ENCODE measurements at places on chromosomes 4 and X. TPM values are rescaled to one million over a fixed set of nuclear protein-coding genes. Genes with fewer than 3 reads are reported as not detected.

GRCh38 chr4:56788081-56788480 lies 33.4 kb downstream of the SPINK2 start:
- H3K27ac ChIP-seq: no peak overlapping the region
- no peaks in the 10 kb centered on the region for H3K36me3 ChIP-seq
- H3K4me3 ChIP-seq: no peak overlapping the region
- H3K27me3 ChIP-seq: no peaks in the 10 kb centered on the region
- H3K4me1 ChIP-seq: peaks cover 3% of the 10 kb centered on the region
- DNase-seq: no peak

DNA sequence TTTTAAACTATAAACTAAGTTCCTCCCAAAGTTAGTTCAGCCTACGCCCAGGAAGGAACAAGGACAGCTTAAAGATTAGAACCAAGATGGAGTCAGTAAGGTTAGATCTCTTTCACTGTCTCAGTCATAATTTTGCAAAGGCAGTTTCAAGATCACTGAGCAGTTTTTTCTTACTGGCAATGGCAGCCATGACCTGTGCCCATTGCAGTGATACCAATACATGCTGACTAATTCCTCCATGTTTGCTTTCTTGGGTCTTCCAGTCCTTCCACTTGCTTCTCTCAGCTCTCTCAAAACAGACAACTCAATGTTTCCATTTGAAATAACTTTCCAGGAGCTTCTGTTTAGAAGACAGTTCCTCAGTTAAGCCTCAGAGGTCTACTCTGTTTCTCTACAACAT lies 79.5 kb downstream of the PCDH18 start:
- H3K27me3 ChIP-seq: no peaks in the 10 kb centered on the region
- DNase-seq: no peak
- no peak overlapping the region for H3K4me3 ChIP-seq
- H3K4me1 ChIP-seq: no peaks in the 10 kb centered on the region
- H3K36me3 ChIP-seq: no peaks in the 10 kb centered on the region
- H3K27ac ChIP-seq: no peak overlapping the region

DNA sequence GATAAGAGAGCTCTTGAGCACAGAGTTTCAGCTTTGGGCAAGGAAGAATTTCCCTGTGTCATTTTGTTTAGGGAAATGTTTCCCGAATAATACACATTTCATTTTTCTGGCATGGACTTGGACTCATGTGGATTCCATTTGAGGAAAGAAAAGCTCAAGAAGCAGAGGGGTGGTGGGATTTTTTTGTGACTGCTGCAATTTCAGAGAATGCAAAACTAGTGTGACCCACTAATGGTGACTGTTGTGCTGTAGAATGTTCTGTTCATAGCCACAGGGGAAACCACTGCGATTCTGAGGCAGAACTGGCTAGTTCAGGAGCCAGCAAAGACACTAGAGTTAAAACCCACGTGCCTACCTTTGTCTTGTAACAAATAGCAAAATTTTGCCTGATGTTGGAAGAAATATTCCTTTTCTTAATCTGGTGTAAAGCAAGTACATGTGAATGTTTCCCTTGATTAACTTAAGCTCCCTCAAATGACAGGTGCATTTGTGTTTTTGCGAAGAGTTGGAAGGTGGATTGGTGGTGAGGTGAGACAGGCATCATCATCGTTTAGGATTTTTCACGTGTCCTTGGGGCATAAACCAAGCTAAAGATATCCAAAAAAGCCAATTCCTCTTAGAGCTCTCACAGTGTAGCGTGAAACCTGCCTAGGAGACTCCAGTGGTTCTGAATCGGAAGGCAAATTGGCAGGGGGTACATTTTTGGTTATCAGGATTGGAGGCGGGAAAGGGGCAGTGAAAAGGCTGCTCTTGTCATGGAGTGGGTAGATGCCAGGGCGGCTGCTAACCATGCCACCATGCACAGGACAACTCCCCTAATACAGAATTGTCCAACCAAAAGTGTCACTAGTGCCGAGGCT lies 38.0 kb upstream of the FAM9C start:
- no peak for DNase-seq
- peaks cover 19% of the 10 kb centered on the region for H3K27me3 ChIP-seq
- no peak overlapping the region for H3K27ac ChIP-seq

- no peak overlapping the region for H3K27ac ChIP-seq
- H3K36me3 ChIP-seq: peaks cover 12% of the 10 kb centered on the region
- no peak overlapping the region for H3K4me3 ChIP-seq
- H3K4me1 ChIP-seq: no peaks in the 10 kb centered on the region
Measured at GRCh38 chr4:108035691-108036090, 46.0 kb downstream of the HADH start.

- H3K4me1 ChIP-seq: no peaks in the 10 kb centered on the region
- no peaks in the 10 kb centered on the region for H3K27me3 ChIP-seq
Measured at GRCh38 chr4:88817740-88818139, 120.1 kb upstream of the NAP1L5 start.

DNA sequence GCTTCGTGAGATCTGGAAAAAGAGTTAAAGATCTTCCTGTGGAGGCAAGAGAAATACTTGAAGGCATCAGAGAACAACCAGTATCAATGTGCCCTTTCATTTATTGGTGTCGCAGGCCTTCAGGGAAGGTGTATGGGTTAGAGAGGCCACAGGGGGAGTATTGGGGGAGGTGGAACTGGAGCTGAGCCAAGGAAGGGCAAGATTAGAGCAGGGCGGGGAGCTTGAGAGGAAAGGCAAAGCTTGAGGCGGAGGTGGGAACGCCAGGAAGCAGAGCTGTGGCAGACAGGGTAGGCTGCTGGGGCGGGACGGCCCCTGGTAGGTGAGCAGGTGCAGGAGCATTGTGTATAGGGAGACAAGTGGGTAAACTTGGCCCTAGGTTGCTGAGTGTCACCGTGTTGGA lies 329.9 kb downstream of the ARHGAP10 start:
- H3K27me3 ChIP-seq: no peaks in the 10 kb centered on the region
- peak; percentile 62 for DNase-seq
- no peak overlapping the region for H3K27ac ChIP-seq
- H3K4me1 ChIP-seq: peaks cover 7% of the 10 kb centered on the region
- peaks cover 7% of the 10 kb centered on the region for H3K36me3 ChIP-seq

DNA sequence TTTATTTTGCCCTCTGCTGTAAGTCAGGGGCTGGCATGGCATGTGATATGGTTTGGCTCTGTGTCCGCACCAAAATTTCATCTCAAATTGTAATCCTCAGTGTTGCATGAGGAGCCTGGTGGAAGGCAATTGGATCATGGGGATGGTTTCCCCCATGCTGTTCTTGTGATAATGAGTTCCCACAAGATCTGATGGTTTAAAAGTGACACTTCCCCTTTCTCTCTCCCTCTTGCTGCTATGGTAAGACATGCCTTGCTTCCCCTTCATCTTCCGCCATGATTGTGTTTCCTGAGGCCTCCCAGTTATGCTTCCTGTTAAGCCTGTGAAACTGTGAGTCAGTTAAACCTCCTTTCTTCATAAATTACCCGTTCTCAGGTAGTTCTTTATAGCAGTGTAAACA lies 72.0 kb upstream of the MSX1 start:
- no peak overlapping the region for H3K27ac ChIP-seq
- peaks cover 7% of the 10 kb centered on the region for H3K4me1 ChIP-seq
- H3K4me3 ChIP-seq: no peak overlapping the region
- H3K27me3 ChIP-seq: no peaks in the 10 kb centered on the region

GRCh38 chrX:38661561-38661960 lies 100.2 kb downstream of the TSPAN7 start:
- H3K36me3 ChIP-seq: no peaks in the 10 kb centered on the region
- H3K27ac ChIP-seq: no peak overlapping the region
- H3K27me3 ChIP-seq: no peaks in the 10 kb centered on the region

DNA sequence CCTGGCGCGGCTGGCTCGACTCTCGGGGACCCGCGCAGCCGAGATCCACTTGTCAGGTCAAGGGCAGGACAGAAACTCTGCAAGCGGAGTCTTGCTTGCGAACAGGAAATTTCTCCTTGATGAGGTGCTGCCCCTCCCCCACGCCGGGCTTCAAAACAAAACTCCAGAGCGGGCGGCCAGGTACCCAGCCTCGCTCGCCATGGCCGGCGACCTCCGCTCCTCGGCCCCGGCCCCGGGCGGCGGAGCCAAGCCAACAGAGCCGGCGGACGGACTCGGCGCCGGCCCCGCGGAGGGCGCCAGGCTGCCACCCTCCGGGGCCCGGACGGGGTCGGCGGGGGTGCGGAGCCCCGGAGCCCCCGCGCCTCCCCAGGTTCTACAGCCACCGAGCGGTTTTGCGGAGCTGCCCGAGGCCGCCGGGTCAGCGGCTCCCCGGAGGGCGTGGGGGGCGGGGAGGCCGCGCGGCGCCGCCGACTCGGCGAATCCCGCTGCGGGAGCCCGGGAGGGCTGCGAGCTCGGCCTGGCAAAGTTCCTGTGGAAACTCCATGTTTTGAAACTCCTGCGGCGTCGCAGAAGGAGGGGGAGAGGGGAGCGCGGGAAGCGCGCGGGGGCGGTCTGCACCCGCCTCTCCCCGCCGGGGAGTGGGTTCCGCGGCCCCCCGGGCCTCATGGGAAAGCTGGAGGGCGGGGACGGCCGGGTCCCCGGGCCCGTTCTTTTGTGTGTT lies 11.7 kb upstream of the BCOR start:
- DNase-seq: peak; percentile 91
- H3K4me3 ChIP-seq: peak overlapping the region; percentile 72
- no peaks in the 10 kb centered on the region for H3K4me1 ChIP-seq
- no peaks in the 10 kb centered on the region for H3K36me3 ChIP-seq

GRCh38 chr4:138090918-138091676 lies 151.1 kb downstream of the SLC7A11 start:
- H3K27me3 ChIP-seq: no peaks in the 10 kb centered on the region
- H3K27ac ChIP-seq: no peak overlapping the region
- H3K36me3 ChIP-seq: no peaks in the 10 kb centered on the region
- no peak for DNase-seq
- no peak overlapping the region for H3K4me3 ChIP-seq

DNA sequence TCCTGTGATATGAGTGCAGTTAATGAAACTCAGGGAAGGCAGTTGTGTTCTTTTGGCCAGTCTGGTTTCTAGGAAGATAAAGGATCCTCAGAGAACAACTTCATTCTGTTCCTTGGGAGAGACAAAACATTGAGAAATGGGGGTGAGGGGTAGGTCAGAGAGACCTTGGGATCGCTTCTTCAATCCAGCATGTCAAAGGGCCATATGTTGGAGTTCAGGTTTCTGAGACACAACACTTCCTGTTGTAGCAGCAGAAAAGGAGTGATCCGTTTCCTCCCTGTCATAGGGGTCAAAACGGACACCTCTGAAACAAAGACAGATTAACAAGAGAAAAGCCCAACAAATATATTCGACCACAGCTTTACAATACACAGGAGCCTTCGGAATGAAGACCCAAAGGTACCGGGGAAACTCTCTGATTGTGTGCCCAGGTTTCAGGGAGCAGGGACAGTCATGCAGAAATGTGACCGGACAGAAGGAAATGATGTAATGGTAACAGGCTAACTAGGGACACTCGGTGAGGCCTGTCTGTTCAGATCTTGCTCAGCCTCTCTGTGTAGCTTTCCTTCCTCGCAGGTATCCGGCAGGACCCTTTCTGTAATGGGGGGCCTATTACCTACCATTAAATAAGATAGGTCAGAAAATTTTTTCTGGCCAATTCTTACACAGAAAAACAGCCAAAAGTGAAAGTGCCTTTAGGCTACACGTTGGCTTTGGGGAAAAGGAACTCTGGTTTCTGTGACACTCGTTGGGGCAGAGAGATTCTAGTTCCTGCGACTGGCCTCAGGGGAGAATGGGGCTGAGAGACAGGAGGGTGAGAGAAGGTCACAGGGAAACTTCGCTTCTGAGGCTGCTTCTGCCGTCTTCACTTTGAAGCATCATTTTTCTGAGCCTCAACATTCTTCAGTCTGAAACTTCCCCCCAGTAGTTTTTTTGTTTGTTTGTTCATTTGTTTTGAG lies 103.3 kb upstream of the TLR3 start:
- no peak overlapping the region for H3K4me3 ChIP-seq
- H3K27ac ChIP-seq: no peak overlapping the region
- no peak for DNase-seq
- H3K4me1 ChIP-seq: no peaks in the 10 kb centered on the region
- H3K27me3 ChIP-seq: no peaks in the 10 kb centered on the region

GRCh38 chr4:110675426-110675825 lies 52.5 kb upstream of the PITX2 start:
- H3K4me1 ChIP-seq: no peaks in the 10 kb centered on the region
- DNase-seq: no peak
- H3K36me3 ChIP-seq: no peaks in the 10 kb centered on the region
- no peak overlapping the region for H3K4me3 ChIP-seq
- H3K27me3 ChIP-seq: no peaks in the 10 kb centered on the region
- H3K27ac ChIP-seq: no peak overlapping the region

DNA sequence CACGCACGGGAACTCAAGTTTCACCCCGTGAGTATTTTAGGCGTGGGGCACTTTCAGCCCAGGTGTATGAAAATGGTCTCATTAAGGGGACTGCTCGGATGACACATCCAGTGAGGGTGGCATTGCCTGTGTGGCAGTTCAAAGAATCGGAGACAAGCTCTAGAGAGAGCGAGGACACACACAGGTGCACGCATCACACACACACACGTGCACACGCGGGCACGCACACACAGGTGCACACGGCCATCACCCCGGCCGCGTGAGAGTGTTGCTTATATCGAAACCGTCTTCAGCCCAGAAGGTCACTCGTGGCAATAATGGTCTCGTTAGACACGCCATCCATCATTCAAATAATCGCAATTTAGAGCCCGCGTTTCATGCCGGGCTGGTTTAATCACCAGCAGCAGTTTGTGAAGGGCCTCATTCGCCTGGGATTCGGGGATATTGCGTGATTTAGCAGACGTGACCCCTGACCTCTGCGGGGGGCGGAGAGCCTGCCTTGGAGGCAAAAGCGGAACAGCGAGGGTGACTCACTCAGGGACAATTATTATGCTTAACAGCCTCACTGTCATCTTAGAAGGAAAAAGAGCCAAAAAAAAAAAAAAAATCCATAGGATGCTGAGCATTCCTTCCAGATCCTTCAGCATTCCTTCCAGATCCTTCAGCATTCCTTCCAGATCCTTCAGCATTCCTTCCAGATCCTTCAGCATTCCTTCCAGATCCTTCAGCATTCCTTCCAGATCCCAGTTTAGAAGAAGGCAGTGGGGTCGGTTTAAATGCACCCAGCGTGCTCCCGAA lies 89.4 kb upstream of the PPP2R3B start:
- no peaks in the 10 kb centered on the region for H3K36me3 ChIP-seq
- peak; percentile 56 for DNase-seq
- no peaks in the 10 kb centered on the region for H3K4me1 ChIP-seq
- H3K4me3 ChIP-seq: peak overlapping the region; percentile 61

- no peak overlapping the region for H3K4me3 ChIP-seq
- no peak for DNase-seq
- H3K27me3 ChIP-seq: no peaks in the 10 kb centered on the region
- no peaks in the 10 kb centered on the region for H3K36me3 ChIP-seq
Measured at GRCh38 chr4:53813998-53814397, 222.7 kb upstream of the LNX1 start.

NOX1 gene
- total RNA-seq: not detected

MAGEB1 gene
- total RNA-seq: not detected

RAB39B gene
- 5.1 TPM for total RNA-seq

PDZD4 gene
- 68.3 TPM for total RNA-seq

DUSP21 gene
- not detected for total RNA-seq

KCNE5 gene
- total RNA-seq: 1.7 TPM

TMEM144 gene
- total RNA-seq: 10.6 TPM

COL25A1 gene
- total RNA-seq: 4.9 TPM

PIN4 gene
- total RNA-seq: 13.3 TPM

SOWAHD gene
- 2.7 TPM for total RNA-seq

CSN1S1 gene
- total RNA-seq: not detected

UNC5C gene
- 7.2 TPM for total RNA-seq
